ENCODE measurements at places on chromosomes 16 and 17.

GRCh38 chr16:71540-72401 lies 660 bp downstream of the RHBDF1 start:
- peak; percentile 87 for DNase-seq

GRCh38 chr17:69485251-69485661 lies 70.8 kb downstream of the MAP2K6 start:
- no peak for DNase-seq

- DNase-seq: peak; percentile 65
These were observed at the start of gene ITGAX for GRCh38 chr16:31354394-31355291. Gene ITGAX (plus strand): TSS chr16:31355176. CDS start chr16:31355255, 79 bp downstream.

DNA sequence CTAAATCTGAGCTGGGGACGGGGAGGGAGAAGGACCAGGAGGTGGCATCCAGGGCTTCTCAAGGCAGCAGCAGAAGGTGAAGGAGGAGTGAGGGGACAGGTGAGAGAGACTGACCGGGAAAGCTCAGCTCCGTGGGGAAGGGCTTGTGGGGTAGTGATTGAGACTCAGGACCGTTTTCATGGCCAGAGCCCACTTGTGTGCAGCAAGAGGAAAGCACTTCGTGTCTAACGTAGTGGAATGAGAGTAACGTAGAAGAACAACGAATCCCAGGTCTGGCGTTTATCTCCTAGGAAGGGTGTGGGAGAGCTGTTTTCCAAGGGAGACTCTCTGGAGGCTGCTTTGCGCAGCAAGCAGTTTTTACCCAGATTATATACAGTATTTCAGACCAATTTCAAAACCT lies 1.3 kb upstream of the CDH3 start:
- DNase-seq: no peak

DNA sequence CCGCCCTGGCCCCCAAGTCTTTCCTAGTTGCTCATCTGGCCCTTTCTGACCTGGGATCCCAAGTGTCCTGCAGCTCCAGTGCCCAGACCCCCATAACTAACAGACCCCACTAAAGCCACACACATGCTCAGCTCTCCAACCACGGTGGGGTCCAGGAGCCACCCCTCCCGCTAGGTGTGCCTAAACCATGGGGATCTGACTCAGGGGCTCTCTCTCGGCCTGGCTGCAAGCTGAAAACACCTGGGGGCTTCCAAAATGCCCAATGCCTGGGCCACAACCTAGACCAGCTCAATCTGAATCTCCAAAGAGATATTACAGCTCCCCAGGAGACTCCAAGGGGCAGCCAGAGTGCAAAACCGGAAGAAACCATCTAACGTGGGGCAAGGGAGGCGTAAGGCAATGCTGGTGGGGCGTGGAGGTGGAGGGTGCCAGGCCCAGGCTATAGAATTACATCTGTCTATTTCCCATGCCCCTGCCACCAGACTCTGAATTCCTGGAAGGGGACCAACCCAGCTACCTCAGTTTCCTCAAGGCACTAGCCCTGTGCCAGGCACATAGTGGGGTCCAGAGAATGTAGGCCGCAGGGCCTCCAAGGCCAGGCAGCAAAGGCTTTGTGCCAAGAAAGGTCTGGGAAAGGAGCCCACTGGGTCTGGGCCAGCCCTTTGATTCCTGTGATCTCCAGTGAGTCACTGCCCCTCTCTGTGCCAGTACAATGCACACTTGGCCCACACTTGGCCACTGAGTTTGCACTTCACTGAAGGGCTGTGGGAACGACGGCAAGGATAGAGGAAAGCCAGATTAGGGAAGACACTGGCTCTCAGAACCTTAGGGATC lies 3.3 kb downstream of the CD2BP2 start:
- DNase-seq: peak; percentile 66

DNA sequence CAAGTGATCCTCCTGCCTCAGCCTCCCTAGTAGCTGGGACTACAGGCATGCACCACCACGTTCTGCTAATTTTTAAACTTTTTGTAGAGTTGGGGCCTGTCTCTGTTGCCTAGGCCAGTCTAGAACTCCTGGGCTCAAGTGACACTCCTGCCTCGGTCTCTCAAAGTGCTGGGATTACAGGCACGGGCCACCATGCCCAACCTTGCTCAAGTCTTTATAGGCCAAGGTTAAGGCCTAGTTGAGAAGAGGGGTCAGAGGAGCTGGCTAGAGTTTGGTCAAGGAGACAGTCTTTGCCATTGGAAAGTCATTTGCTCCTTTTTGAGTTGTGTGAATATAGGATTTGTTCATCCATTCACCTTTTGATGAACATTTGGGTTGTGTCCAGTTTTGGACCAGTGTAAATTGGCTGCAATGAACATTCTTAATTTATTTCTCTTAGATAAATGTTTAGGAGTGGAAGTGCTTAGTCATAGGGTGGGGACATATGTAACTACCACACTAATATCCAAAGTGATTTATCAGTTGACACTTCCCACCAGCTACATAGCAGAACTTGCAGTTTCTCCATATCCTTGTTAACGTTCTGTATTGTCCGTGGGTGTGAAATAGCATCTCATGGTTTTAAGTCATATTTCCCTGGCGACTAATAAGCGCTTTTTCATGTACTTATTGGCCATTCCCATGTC lies 30.7 kb upstream of the ARHGAP17 start:
- peak; percentile 65 for DNase-seq

GRCh38 chr16:83356266-83356665 lies 451.5 kb upstream of the HSBP1 start:
- DNase-seq: peak; percentile 83

DNA sequence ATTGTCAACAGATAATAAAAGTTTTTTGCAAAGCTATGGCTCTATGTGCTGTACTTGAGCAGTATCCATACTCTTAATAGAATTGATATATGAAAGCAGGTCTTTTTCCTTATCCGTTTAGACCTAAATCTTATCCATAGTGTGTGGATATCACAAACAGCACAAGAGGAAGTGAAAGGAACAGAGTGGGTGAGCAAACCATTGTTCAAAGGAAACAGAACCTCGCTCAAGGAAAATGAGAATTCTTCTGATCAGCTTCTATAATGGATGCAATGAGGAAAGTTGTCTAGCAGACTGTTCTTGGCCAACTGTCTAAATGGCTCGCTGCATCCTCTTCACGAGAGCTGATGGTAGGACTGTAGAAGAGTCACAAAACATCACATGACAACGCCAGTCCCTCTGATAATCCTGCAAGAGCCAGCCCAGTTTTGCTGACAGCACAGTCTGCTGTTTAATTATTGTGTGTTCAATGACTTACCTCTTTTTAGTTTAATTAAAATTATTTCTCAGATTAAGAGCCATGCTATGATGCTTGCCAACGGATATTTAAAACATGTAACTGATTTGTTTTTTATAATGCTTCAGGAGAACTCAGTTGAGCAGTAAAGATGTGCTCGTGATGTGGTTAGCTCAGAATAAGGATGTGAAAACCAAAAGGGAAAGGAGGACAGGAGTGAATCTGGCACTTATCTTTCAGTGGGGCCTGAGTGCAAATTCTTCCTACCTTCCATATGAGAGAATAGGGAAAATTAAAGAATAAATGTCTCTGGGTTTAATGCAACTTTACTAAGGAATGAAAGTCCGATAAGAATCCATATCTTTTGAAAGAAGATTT lies 38.5 kb downstream of the WWOX start:
- no peak for DNase-seq

- peak; percentile 62 for DNase-seq
These were observed 2.1 kb downstream of the CPPED1 start for GRCh38 chr16:12801511-12802042.

DNA sequence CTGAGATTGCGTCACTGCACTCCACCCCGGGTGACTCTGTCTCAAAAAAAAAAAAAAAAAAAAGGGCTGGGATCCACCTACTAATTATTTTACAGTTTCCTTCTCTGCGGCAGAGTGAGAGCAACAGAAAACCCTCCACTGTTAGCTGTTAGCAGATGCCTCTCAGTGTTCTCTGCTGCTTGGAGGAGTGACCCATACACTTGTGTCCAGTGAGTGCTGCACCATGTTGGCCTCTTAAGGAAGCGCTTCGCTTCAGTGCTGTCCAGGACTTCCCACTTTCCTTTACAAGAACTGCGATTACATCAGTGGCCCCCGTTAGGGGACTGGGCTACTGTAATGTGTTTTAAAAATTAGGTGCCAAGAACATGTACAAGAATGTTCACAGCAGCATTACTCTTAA lies 18.4 kb upstream of the CLEC18B start:
- no peak for DNase-seq

GRCh38 chr17:45310380-45311324 lies 6.2 kb downstream of the MAP3K14 start:
- DNase-seq: no peak

DNA sequence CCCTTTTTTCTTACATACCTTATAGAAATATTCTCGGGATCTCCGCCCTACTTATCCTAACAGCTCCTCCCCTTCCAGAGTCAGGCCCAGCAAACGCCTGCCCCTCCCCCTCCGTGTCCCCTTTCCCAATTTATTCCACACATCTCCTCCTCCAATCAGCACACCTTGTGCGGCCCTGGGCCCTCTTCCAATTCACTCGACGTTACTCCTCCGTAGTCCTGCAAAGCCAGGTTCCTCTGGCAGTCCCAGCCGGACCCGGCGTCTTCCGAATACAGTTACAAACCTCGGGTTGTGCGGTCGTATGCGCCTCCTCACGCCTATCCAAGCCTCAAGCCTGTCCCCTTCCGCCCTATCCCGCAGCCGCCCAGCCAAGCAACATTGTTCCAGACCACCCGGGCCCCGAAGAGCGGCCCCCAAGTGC lies 677 bp downstream of the CBX1 start:
- peak; percentile 75 for DNase-seq

DNA sequence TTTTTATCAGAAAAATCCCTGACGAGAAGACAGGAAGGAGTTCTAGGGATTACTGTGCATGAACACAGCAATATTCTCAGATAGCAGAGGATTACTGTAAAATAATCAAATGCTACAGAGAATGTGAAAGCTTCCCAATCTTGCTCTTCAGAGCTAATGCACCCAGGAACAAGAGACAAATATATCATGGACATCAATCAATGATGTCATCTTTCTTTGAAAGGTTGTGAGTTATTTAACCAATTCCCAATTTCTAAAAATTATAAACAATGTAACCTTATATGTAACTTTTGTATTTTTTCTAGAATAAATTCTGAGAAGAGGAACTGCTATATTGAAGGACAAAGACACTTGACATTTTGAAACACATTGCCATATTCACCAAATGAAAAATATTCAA lies 46.5 kb downstream of the BRD7 start:
- no peak for DNase-seq

GRCh38 chr17:55720919-55721836 lies 1.5 kb downstream of the TMEM100 start:
- no peak for DNase-seq

GRCh38 chr16:88650749-88651275 lies at the start of gene CYBA:
Gene CYBA (minus strand): TSS chr16:88651053. CDS start chr16:88651013, 40 bp downstream.
- DNase-seq: peak; percentile 72

DNA sequence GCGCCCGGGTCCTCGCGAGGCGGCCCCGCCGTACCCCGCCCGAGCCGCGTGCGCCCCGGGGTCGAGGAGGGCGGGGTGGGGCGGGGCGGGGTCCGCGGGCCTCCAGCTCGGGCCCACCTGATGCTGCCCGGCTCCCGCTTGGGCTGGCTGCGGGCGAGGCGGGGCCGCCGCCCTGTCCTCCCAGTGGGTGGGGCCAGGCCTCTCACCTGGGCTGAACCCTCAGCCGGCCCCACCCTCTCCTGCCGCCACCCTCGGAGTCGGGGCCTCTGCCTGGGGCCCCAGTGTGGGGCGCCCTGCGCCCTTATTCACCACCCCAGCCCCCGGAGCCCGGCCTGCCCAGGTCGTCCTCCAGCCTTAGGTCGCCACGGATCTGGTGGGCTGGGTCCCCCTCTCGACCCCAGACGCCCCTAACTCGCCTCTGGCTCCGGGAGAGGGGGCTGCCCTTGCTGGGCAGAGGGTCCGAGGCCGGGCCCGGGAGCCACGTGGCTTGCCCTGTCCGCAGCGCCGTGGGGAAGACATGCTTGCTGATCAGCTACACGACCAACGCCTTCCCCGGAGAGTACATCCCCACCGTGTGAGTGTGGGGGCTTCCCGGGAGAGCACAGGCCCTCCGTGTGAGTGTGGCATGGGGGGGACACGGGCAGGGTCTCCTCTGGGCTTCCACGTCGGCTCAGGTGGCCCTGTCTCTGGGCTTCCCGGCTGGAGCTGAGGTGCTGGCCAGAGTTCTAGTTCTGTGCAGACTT lies 578 bp downstream of the RAC3 start:
- DNase-seq: no peak

DNA sequence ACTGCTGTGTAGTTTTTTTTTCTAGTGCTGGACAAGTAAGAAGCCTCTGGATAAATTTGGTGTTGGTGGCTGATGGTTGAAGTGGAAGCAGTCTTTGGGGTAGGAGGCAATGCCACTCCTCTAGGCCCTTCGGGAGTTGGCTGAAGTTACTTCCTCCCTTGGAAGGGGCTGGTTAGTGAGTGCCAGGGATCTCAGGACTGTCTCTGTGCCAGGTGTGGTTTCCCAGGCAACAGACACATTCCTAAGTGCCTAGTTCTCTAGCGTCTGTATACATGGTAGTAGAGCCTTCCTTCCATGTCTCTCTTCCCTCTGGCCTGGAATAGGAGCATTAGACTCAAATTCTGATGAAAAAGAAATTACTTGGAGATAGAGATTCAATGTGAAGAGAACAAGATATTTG lies 15.3 kb downstream of the TMEM98 start:
- no peak for DNase-seq

DNA sequence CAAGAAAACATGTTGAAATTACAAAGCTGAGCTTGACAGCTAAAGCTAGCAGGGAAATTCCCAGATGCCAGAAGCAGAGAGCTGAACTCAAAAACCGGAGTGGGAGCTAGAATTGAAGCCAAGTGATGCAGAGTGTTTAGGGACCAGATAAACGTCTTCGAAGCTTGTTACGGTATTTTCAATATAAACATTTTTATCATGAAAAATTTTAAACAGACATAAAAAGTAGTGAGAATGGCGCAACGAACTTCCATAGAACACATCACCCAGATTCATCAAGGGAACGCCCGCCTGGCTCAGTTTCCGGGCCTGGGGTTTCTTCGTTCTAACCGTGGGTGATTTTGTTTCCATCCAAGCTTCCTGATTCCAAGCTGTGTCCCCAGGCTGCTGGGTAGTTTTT lies 18.1 kb downstream of the SPNS2 start:
- DNase-seq: no peak

DNA sequence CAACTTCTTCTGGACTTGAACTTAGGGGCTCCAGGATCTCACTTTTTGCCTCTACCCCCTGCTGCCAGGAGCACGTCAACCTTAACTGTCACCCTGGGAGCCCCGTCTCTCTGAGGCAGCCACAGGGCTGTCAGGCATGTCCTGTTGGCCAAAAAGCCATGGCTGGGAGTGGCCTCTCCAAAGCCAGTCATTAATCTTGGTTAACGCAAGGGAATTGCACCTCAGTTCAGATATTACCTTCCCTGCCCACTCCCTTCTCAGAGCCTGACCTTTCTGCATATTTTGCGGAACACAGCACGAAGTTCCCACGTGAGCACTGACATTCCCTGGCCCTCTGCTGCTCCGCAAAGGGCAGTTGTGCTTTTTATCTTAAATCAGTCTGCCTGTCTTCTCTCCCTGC lies 44.2 kb upstream of the CIBAR2 start:
- no peak for DNase-seq

DNA sequence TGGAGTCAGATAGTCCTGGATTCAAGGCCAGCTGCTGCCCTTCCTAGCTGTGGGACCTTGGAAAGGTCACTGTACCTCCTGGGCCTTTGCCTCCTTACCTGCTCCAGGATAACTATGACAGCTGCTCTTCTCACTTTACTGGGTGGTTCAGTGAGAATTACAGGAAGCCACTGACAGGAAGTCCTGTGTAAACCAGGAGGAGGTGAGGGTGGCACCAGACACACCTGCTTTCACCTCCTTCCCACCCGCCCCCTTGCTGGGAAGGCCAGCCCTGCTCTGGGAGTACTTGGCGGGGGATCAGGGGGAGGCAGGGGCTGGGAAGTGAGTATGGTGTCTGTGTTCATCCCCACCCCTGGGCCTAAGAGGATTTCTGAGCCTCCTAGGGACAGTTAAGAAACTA lies 42.6 kb downstream of the CPNE2 start:
- DNase-seq: no peak
